Stimulated activated CD8-positive, alpha-beta memory T cell treated with anti-CD3 and anti-CD28 coated beads, Interleukin-4, amount 100 ng/mL, for 1 hour (primary cell): ENCODE measurements at places on chromosomes 2 and 18.

- no peak for DNase-seq
These were observed 138.0 kb upstream of the LYPD6 start for GRCh38 chr2:149192427-149192826.

DNA sequence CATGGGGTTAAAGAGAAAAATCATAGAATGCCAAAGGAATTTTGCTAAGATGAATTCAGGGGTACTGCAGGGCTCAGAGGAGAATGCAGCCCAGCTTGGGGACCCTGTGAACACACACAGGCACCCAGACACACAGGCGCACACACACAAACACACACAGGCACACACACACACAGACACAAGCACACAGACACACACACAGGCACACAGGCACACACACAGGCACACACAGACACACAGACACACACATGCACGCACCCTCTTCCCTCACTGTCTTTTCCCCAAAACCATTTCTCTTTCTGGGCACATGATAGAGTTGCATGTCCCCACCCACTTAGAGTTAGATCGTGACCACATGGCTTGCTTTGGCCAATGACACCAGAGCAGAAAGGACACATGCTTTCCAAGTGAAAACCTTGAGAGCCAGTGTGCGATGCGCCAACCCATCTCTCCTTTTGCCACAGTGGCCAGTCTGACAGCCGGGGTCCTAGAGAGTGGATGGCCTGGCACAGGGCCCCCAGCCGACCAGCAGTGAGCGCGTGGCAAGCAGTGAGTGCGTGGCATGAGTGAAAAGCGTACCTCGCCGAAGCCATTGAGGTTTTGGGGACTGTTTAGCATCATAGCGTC, 163.3 kb downstream of the KLHL29 start:
- no peak for DNase-seq

DNA sequence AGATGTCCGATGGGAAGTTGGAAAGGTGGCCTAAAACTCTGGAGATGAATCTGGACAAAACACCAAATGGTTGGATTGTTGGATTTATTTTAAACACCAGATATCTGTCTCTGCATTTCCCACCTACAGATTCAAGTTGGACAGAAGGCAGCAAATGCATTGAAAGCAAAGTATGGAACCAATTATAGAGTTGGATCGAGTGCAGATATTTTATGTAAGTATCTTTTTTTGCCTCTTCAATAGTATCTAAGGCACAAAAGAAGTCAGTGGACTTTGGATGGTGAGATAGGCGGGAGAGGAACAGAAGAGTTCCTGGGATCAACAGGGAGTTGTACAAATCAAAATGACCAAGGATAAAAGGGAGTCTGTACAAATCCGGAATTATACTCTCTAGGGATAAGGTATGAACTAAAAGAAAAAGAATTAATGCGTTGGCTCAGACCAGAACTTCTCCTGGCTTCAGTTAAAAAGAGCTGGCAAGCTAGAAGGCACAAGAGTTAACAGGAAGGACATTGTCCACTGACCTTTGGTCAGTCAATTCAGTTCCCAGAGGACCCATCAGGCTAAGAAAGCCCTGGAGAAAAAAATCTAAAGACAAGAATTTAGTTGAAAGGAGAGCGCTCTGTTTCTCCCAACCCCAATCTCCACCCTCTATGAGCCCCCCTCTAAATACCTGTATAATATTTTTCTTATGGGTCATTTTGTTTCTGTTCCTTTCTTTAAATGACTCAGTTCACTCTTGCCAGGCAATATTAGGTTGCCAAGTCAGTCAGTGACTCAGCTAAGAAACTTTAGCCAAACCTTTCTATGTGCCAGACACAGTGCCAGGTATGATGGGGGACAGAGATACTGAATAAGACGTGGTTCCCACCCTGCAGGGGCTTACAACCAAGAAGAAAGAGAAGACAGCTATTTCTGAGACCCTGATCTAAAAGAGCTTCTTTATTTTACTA, 29.1 kb downstream of the CPO start:
- no peak for DNase-seq

GRCh38 chr2:39620067-39620466, 45.6 kb upstream of the TMEM178A start:
- no peak for DNase-seq

DNA sequence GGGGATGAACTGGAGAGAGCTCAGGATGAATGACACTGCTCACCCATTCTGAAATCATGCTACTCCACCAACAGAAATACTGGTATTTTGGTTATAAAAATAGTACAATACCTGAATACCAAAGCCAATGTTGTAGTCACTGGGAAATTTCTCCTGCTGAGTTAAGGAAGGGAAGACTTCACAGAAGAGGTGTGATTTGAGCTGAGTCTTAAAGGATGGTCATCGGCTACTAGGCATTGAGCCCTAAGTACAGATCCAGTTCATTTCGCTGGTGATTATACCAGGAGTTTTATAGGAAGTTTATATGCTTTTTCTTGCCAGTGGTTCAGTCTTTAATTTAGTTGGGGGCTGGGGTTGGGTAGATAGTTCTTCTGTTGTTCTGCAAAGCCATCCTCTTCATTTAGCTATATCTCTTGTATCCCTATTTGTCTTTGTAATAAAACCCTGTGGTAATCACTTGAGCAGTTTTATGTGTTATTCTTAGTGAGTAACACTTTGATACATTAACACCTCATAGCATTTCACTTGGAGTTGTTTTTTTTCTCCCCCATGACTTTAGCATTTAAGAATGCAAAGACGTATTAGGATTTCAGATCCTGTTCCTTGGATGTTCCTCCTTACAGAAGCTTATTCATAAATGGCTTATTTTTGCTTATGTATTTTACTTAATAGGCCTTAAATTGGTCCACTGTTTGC, 239.9 kb upstream of the FOSL2 start:
- DNase-seq, result no peak

GRCh38 chr2:100161945-100162620, 19.7 kb upstream of the AFF3 start:
- no peak for DNase-seq

DNA sequence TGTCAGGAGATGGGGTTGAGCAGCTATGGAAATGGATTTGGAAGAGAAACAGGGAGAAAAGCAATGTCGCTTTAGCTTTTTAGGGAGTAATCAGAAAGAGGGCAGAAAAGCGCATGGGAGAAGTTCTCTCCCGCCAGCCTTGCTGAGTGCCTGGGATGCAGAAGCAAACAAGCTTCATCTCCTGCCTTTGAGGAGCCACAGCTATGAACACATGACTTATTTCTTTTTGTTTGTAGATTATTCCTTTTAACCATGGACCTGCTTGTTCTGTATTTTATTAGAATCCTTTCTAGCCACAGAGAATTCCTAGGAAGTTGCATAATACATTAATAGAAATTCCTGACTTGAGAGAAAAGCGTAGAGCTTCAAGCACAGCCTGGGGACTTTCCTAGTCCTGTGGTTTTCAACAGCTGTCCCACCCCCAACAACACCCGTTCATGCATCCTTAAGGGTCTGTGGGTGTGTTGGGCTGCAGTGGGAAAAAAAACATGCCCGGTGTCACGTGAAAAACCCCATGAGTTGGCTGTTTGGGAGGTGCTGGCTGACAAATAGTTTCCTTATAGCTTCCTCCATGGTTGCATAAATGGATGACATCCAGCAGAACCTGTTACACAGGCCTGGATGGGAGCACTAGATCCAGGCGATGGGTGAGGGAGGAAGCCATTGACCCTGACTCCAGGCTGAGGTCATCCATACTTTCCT, 14.9 kb downstream of the SLC9A4 start:
- no peak for DNase-seq

DNA sequence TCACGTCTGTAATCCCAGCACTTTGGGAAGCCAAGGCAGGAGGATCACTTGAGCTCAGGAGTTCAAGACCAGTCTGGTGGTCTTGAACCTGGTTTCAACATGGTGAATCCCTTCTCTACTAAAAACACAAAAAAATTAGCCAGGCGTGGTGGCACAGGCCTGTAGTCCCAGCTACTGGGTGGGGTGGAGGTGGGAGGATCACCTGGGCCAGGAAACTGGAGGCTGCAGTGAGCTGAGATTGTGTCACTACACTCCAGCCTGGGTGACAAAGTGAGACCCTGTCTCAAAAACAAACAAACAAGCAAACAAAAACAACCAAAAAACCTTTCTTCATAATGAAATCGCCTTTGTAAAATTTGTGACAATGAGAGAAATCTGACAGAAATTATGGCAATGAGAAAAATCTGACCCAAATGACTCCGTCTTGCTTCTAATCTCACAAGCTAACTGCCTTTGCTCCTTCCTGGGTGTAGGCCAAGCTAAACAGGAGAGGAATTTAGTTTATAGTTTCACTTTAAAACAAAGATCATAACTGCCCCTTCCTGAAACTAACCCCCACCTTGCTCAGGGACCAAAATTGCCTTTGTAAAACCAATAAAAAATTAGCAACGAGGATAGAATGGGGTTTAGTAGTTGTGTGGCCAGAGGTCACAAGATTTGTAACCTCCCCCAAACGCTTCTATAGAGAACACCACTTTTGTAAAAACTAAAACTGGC, 60.7 kb upstream of the KIF5C start:
- DNase-seq, result no peak

DNA sequence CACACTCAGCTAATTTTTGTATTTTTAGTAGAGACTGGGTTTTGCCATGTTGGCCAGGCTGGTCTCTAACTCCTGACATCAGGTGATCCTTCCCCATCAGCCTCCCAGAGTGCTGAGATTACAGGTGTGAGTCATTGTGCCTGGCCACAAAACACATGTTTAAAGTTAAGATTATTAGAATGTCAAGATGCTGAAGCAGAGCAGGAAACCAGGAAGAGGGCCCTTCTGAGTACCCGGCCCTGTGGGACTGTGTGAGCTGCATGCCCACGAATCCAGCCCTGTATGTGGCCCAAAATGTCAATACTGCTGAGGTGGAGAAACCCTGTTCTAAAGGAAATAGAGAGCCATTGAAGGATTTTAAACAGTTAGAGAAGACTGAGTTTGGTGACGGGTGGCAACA, 31.0 kb upstream of the REV1 start:
- DNase-seq, result no peak

DNA sequence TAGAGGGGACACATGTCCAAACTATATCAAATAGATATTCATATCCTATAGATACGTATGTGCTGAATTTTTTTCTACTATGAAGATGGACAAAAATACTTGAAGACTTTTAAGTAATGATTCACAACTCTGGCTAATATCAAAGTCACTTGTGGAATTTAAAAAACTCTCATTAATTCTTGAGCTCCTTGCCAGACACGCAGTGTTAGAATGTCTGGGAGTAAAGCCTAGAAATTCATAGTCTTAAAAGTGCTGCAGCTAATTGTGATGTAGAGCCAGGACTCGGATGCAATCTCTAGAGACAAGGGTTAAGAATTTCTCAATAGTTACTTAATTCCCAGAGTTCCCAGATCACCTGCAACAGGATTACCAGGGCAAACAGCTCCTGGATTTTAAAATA, 107.4 kb downstream of the ARL6IP6 start:
- DNase-seq, result no peak

DNA sequence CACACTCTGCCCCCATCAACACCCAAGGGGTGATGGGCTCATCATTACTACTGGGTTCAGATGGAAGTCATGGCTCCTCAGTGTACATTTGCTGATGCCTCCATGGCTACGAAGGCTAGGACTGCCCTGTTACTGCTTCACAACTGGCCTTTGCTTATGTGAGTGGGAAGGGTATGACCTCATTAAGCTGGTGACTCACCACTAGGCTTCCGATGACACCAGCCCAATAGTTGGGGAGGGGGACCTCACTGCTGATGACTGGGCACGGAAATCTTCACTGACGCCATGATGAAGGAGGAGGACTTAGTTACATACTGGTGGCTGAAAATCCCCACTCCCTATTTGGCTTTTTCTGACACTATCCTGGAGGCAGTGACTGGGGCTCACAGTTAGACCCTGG, 263.2 kb downstream of the CMPK2 start:
- DNase-seq, result no peak

- DNase-seq, result no peak
These were observed 116.5 kb downstream of the PXDN start for GRCh38 chr2:1627628-1628381.

DNA sequence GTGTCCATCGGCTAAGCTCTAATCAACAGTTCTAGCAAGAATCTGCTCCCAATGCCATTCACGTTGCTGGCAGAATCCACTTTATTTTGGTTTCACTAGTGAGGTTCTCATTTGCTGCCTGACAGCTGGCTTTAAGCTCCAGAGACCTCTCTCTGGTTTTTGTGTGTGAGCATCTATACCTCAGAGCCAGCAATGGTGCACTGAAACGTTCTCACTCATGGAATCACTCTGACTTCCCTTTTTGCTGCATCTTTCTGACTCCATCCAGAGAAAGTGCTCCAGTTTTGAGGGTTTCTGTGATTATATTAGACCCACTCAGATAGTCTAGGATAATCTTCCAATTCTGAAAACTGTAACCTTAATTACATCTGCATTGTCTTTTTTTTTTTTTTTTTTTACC, 596.6 kb downstream of the RNF144A start:
- DNase-seq, result no peak

GRCh38 chr2:30208453-30208852, 22.9 kb upstream of the LBH start:
- DNase-seq, result no peak

- no peak for DNase-seq
These were observed 38.5 kb upstream of the MYO3B start for GRCh38 chr2:170139276-170139967.

DNA sequence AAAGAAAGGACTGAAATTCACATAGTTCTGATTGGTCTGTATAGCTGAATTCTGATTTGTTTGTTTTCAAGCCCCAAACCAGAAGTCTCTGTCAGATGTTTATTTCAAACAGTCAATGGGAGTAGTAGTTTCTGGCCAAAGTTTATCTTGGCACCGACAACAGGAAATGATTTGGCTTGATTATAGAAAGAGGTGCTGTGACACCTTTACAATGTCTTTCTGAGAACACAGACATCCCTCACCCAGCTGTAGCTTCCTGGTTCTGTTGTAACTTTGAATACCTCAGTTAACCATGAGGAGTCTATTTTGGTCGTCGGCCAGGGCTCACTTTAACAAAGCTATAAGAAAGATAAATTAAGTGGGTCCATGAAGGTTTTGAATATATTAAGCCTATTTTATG, 545.0 kb upstream of the ZNF804A start:
- no peak for DNase-seq

DNA sequence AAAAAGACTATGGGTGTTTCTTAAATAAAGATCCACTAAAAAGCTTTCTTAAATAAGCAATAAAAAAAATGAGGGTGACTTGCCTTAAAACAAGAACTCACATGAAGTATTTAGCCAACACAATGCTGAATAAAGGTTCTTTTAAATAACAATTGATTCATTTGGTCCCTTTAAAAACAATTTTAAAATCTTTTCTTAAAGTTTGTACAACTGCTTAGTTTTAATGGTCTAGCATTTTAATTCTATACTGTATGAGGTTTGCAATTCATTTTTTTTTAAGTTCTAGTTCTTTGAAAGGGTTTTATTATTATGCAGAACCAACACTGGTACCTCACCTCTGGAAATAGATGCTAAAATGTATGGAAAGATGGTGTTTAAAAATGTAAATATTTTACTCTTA, 1017.5 kb downstream of the LRP1B start:
- no peak for DNase-seq

GRCh38 chr18:58863539-58864145, 1.0 kb upstream of the ZNF532 start:
- DNase-seq, result no peak
